Anterior cingulate cortex (tissue), 58 donors: ENCODE measurements at places on chromosomes 16 and 17.
A peak's percentile ranks its signal among the peaks of the same experiment; 100 is the strongest.

- no peak for DNase-seq
These were observed 37.2 kb downstream of the KCNJ2 start for GRCh38 chr17:70206361-70207010.

GRCh38 chr16:11445486-11445885 is 100.2 kb downstream of the RMI2 start:
- DNase-seq, result no peak

DNA sequence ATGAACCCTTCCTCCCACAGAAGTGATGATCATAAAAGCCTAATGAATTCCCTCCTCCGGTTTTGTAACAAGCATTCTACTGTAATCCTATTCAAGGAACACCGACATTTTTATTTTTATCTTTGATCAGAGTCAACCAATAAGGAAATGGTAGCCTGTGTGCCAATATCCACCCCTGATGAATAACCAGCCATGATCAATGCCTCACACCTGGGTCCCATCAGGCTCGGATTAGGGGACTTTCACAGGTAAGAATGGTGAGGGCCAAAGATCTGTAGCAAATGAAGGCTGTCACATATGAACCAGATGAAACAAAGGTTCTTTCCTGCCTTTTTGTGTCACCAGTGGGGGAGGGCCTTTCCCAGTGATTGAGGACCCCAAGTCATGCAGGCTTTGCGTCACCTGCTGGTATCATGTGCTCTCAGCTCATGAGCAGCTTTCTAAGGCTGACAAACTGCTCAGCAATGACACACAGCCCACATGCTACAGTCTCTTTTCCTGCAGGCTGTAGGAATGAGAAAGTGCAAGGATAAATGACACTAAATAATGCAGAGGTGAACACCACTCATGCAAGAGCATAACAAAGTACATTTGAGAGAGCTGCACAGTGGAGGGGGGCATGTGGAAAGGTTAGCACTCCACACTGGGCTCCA is 34.9 kb downstream of the TOM1L2 start:
- DNase-seq, result no peak

GRCh38 chr17:43125967-43126910 is 1.1 kb upstream of the BRCA1 start:
- DNase-seq, result no peak

DNA sequence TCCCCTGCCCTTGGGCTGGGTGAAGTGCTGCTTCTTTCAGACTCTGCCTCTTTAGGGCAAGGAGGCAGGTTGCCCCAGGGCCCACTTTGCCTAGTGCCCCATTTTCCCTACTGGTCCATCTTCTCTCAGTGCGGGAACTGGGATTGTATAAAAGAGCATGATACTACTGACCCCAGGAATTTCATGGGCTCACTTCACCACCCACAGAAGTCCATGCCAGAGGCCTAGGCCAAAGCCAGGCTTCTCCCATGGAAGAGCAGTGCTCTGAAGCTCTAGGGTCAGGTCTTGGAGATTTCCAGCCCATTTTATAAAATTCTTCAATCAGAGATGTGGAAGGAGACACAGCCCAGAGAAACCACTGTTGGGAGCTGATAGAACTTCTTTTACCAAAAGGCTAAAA is 5.7 kb downstream of the CACNG1 start:
- no peak for DNase-seq

DNA sequence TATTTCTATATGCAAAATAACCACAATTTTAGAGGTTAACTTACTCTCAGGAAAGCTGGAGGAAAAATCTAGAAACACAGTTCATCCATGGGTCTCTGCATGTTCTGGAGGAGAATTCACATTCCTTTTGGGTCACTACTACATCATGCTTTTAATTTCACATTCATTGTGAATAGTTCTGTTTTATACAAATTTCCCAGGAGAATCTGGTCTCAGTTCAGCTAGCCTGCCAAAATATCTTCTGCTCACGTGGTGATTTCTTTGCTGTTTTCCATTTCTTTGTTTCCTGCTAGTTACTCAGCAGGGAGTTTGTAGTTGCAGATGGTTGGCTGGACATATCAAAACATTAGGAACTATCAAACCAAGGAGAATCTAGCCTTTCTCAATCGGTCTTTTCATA is at the start of gene ABCA9:
ABCA9 (minus strand) TSS at position 106 of the 400 bp plus-strand sequence. CDS start 9,801 bp downstream, outside the sequence.
- no peak for DNase-seq

DNA sequence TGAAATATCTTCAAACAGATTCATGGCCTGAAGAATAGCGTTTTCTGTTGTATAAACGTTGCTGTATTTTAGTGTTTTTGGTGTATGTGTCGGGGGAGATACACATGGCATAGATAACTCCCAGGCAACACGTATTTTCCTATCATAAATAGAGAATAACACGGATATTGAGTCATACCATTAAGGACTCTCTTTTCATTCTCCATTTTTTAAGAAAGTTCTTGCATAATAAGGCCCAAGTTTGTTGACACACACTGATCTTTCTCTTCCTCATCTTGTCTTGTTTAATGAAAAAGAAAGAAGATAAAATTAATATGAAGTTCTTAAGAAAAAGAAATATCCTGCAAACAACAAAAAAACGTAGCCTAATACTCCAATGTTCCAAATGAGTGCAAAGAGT is 13.4 kb downstream of the ABCA8 start:
- no peak for DNase-seq

DNA sequence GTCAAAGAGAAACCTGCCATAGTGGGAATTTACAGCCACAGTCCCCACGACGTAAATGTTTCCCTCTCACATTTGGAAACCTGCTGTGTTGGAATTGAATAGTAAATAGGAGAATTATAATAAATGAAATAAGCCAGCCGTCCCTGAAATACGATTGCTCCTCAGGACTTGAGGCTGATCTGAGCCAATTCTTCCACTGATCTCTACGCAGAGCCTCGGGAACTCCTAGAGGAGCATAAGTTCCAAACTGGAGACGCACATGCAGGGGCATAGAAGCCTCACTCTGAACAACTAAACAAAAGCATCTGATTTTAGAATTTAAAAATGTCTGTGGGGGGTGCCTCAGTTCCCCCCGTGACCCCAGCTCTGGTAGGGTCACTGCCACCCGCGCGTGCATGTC is 10.2 kb upstream of the TEX19 start:
- no peak for DNase-seq

DNA sequence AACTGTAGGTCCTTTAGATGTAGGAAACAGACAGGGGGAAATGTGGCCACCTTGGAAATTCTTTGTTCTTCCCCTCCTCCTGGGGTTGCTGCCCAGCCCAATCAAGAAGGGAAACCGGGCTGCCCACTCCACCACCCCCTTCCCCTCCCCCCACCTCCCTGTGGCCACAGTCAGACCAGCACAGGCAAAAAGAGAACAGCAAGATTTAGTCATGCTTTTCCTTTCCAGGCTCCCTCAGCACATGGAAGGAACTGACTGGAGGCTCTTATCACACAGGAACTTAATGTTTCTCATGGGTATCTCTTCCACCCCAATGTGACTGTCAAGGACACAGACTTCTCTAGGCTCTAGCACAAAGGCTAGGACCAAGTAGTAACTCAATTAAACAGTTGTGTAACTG is 3.0 kb upstream of the CCL1 start:
- no peak for DNase-seq

DNA sequence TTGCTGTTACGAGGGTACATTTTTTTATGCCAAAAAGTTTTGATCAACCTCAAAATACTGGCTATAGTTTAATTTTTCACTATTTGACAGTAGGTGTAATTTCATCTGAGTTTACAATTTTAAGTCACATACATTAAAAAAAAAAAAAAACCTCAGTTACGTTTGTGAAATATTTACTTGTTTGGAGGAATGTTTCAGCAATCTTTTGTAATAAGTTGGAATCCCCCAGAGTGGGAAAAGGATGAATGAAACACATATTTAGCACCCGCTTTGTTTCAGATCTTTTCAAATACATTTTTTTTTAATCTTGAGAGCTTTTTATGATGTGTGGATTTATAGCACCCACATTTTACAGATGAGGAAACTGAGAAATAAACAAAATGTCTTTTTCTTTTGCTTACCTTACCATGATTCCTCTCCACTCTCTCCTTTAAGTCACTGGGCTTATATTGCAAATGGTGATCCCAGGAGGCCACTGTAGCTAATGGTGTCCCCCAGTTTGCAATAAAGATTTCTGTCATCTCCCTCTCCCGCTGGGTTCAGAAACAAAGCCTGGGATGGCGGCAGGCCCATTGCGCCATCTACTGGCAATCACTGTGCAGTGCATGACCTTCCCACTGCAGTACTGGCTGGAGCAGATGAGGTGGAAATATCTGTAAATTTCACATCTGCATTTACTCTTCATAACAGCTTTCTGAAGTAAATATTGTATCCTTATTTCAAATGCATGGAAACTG is 27.7 kb downstream of the TBC1D3B start:
- DNase-seq, result peak; percentile 13

DNA sequence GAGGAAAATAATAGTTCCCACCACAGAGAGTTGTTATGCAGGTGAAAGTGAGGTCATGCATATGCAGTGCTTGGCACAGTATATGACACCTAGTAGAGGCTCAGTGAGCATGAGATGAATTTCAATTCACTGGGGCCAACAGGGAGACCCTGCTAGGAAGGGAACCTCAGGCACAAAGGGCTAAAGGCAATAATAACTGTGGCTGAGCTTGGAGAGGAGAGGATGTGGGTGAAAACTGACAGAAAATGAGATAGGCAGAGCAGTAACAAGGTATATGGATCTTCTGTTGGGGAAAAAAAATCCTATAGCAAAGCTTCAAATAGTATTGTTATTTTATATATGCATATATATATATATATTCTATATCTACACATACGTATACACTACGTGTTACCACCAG is 25.0 kb upstream of the GINS3 start:
- DNase-seq, result no peak

DNA sequence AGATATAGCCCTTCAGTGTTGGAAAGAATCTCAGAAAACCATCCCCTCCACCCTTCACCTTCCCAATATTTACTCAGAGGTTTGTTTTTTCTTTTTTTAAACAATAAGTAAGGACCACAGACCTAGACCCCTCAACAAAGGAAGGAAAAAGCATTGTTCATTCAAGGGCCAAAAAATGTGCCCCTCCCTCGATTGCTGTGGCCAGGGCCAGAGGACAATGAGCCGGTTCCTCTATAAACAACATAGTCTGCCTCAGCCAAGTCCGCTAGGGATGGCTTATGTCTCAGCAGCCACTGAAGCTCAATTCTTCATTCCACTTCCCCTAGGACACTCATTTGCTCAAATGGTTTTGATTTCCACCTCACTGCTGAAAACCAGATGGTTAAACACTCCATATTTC is 24.0 kb downstream of the TRIM16 start:
- DNase-seq, result no peak
